Activated CD4-positive, alpha-beta memory T cell treated with anti-CD3 and anti-CD28 coated beads for 36 hours (primary cell): ENCODE measurements at places on chromosomes 13 and 19. TPM values are rescaled to one million over a fixed set of nuclear protein-coding genes. Genes with fewer than 3 reads are reported as not detected.

The ZNF562 gene
- 35.3 TPM for total RNA-seq

The SHISA2 gene
- 0.17 TPM for total RNA-seq

The TBXA2R gene
- 0.31 TPM for total RNA-seq

The UQCRFS1 gene
- total RNA-seq = 43.9 TPM

The RHPN2 gene
- total RNA-seq = 2.9 TPM

The NKPD1 gene
- 0.22 TPM for total RNA-seq

The FXYD3 gene
- total RNA-seq = not detected

The RFPL4A gene
- total RNA-seq = not detected

The ZFP14 gene
- 2.3 TPM for total RNA-seq

The REX1BD gene
- total RNA-seq = 97.6 TPM

The CD33 gene
- 0.43 TPM for total RNA-seq

The EPSTI1 gene
- total RNA-seq = 21.1 TPM

The ZNF135 gene
- total RNA-seq = 0.12 TPM

The TUBB4A gene
- 8.3 TPM for total RNA-seq

GRCh38 chr13:84187626-84188025, 305.4 kb upstream of the SLITRK1 start:
- DNase-seq = no peak

DNA sequence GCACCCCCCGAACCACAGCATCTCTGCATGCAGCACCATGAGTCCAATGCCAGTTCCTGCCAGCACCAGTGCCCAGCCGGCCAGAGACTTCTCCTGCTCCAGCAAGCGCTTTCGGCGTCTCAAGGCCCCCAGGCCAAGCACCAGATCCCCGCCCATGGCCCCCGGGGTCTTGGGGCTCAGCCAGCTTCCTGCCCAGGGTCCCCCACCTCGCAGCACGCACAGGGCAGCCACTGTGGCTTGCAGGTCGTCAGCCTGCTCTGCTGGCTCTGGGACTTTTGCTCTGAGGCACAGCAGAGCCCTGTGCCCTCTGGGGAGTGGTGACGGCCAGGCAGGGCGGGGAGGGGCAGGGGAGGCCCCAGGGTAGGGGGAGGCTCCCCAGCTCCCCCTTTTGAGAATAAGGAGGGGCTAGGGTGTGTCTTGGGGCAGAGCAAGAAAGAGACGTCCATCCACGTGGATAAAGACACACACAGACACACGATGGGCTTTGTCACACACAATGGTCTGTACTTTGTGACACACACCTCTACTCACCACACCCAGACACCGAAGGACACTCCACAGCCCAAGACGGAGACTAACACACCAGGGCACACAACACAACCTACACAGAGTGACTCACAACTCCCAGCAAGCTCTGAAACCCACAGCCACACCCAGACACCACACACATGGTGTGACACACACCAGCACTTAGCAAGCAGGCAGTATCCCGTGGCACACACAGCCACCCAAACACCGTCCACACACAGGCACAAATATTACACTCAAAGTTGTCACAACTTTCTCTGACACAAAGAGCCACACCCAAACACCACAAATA, at the start of gene KCNN4:
Gene KCNN4 (minus strand): TSS at position 268 of the 820 bp plus-strand sequence. CDS start 112 bp downstream, at position 156.
- DNase-seq = peak; percentile 91

- DNase-seq = no peak
These were observed 3.8 kb downstream of the WBP4 start for GRCh38 chr13:41065078-41065477.

DNA sequence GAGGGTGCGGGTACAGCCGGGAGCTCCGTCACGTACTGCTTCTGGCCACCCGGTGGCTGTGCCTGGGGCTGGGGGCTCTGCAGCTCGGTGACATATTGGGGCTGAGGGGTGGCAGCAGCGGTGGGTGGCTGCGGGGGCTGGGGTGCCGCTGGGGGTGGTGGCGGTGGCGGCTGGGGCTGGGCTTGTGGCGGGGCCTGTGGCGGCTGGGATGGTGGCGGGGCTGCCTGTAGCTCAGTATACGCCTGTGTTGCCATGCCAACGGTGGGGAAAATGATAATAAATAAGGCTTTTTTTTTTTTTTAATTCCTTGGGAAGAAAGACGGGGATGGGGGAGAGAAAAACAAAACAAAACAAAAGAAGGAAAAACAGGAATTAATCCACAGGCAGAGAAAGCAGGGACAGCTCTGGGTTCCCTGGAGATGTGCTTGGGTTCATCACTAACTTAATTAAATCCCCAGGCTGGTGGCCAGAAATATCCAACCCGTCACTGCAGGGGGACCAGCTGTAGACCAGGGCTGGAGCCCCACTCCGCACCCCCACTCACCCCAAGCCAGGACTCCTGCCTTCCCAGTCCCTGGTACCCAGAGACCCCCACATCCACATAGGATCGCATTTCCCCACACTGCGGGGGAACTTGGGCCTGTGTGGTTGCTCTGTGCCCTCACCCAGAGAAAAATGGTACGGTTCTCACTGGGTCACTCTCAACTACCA, 12.4 kb downstream of the RFX1 start:
- DNase-seq = no peak

- DNase-seq = no peak
These were observed 1519.9 kb upstream of the MIR17HG start for GRCh38 chr13:89827552-89827951.

DNA sequence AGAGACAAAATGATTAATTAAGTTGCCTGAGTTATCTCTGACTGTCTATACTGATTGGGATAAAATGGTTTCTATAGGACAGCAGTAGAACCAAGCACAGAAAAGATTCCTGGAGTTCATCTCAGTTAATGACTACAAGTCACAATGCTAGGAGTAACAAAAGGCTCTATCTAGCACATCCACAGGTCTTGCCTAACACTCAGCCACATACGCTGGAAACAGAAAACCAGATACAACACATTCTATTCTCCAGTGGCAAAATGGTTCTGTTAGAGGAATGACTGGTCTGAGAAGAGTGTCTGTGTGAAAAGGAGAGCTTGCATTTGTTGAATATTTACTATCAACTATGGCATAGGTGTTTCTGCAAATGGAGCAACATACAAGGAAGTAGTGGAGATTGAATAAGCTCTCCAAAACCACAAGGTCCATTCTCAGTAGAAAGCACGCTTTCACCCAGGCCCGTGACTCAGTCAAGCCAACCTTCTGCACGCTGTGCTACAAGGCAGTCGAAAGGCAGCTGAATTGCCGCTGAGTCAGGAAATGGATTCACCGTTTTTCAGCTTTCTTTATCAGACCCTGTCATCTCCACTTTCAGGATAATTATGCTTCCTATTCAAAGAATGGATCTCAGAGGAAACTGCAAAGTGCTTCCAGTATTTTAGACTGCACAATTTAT, 761.5 kb downstream of the EFNB2 start:
- peak; percentile 11 for DNase-seq

- DNase-seq = no peak
These were observed 65.3 kb downstream of the MAB21L1 start for GRCh38 chr13:35411059-35411744.

DNA sequence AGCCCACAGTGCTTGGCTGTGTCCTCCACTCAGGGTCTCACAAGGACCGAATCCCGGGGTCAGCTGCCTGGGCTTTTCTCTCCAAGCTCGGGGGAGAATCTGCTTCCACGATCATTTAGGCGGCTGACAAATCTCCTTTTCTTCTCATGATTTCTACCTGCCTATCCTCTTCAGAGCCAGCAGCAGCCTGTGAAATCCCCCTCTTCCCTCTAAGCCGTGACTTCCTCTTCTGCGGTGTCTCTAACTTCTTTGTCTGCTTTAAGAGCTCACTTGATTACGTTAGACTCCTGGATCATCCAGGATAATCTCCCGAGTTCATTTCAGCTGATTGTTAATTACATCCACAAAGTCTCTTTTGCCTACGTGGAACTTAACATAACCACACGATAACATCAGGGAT, 22.5 kb upstream of the ZNF845 start:
- DNase-seq = no peak

- no peak for DNase-seq
These were observed 39.7 kb downstream of the SOX1 start for GRCh38 chr13:112106478-112107141.

DNA sequence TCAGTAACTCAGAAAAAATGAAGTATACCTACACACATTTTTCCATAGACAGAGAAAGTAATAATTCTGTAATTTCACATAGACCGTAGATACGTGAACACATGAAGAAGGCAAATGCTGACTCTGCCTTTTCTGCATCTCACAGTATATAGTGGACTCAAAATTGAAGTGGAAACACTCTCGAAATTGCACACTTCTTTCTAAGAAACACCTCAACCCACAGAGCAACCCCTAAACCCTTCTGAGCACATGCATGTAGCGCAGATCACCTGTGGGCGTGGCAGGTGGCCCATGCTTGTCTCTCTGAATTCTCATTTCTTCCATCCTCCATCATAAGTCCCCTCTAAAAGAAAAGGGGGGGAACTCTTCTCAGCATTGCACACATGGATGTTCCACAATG, 34.7 kb downstream of the COL4A1 start:
- peak; percentile 20 for DNase-seq

DNA sequence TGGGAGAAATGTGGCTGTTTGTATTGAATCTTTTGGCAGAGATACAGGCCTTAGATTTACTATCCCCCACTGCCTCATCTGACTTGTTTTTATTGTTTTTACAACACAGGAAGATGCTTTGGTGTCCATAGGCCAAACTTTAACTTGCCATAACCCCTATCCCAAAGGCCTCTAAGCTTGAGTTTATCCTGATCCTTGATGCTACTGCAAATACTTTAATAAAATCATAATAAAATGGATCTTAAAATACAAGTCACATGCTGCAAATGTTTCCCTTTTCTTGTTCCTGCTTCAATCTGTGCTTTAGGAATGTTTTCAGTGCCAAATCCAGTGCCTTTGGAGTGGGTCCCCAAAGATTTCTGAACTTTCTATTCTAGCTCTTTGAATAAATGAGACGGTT, 770.6 kb downstream of the DACH1 start:
- DNase-seq = no peak

DNA sequence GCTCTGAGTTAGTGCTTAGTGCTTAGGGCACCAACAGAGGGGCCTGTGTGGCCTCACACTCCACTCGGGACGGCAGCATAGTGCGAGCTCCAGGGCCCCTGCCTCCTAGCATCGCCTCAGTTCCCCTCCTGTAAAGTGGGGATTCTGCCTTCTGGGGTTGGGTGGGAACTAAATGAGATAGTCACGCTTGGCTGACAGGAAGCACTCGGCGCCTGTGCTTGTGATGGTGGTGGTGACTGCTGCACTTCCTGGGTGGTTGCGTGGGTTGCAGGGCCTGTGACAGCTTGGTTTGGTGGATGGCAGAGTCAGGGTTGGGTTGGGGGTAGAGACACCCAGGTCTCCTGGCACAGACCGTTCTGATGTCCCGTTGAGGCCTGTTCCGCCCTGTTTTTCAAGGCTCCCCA, 7.7 kb downstream of the PLEKHF1 start:
- DNase-seq = peak; percentile 94

GRCh38 chr19:10389863-10390262, 9.5 kb upstream of the TYK2 start:
- peak; percentile 47 for DNase-seq

DNA sequence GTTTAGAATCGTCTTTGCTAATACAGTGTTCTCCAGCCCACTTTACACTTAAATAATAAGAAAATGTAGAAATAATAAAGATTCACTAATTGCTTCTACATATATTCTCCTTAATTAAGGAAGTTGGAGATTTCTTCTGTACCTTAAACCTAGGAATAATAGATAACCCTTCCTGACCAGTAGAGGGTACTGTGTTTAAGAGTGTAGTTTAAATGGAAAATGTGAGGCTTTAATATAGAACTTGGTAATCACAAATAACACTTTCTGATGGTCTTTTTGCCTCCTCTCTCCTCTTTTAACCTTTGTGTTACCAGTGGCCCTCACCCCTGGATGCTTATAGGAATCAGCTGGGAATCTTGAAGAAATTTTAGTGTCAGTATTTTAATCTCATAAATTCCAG, 20.7 kb downstream of the POMP start:
- DNase-seq = no peak

GRCh38 chr13:96797136-96797535, 197.1 kb downstream of the OXGR1 start:
- no peak for DNase-seq

DNA sequence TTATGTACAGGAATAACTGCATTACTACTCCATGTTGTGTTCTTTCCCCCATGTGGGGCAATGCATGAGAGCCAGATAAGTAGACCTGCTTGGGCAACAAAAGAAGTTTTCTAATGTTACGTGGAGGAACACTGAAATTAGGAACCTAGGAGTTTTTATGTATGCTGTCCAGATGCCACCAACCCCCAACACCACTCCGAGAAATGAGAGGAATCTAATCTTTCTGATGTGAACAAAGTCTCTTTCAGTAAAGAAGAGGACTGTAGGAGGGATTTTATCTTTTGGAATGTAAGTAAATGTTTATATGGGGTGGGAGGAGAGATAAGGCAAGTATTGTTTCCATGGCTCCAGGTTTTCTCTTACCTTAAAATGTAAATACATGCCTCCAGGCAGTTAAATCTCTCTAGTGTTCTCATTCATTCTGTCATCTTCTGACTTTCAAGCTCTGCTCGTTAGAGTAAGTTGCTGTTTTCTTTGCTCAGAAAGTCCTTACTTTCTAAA, 820.6 kb downstream of the PCDH17 start:
- DNase-seq = no peak

DNA sequence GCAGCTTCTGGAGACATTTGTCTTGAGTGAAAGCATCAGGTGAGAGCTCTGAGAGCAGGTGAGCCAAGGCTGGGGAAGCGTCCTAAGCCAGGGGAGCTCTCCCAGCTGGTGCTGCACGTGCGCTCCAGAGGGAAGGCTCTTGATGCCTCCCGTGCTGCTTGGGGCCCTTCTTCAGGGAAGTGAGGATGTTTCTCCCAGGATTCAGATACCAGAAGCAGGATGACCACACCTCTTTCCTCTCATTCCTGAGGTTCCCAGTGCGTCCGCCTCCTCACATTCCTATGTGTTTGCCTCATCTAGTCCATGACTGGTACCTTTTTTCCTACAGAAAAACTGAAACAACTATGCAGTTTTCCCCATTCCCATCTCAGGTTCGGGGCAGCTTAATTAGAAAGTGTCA, 231.0 kb upstream of the IRS2 start:
- no peak for DNase-seq

GRCh38 chr19:15402411-15403150, 16.2 kb downstream of the AKAP8L start:
- no peak for DNase-seq

- DNase-seq = no peak
These were observed 14.6 kb downstream of the ATP7B start for GRCh38 chr13:51996641-51997040.

- DNase-seq = no peak
These were observed 7.5 kb downstream of the KCTD15 start for GRCh38 chr19:33804021-33804799.

- no peak for DNase-seq
These were observed 32.9 kb upstream of the IGSF23 start for GRCh38 chr19:44580366-44580895.

DNA sequence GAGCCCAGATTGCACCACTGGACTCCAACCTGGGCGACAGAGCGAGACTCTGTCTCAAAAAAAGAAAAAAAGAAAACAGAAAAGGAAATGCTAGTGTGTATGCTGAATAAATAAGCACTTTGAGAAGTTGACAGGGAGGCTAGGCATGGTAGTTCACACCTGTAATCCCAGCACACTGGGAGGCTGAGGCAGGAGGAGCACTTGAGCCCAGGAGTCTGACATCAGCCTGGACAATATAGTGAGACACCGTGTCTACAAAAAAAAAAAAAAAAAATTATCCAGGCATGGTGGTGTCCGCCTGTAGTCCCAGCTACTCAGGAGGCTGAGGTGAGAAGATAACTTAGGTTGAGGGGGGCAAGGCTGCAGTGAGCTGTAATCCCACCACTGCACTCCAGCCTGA, 19.1 kb upstream of the LDLR start:
- DNase-seq = no peak
